ENCODE measurements at places on chromosomes 7 and 10.

- no peak for DNase-seq
These were observed 148.2 kb upstream of the WNT16 start for GRCh38 chr7:121180436-121181063.

DNA sequence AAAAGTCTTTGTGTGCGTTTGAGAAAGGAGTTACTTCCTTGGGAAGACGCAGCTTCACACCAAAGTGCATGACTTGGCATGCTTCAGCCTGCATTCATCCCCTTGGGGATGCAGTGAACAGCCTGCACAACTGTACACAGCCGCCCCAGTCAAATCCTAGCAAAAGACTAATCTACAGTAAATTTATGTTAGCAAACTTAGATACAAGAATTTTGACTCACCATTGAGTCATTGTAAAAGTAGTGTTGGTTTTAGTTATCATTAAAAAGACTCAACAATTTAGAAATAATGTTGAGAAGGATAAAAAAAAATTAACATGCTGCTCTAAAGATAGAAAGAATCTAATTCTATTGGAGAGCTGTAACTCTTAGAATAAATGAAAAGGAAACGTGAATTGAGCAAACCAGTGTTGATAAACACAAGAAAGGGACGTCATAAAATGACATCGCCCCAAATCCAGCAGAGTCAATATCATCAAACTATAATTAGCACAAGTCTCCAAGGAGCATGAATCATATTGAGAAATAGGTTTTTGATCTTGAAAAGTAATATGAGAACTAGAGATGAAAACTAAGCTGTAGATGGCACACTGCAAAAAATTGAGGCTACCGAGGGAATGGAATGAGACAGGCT, 11.9 kb upstream of the OPTN start:
- DNase-seq: peak; percentile 16

- no peak for DNase-seq
These were observed 112.5 kb downstream of the DOCK1 start for GRCh38 chr10:127017541-127018297.

- no peak for DNase-seq
These were observed 35.4 kb downstream of the TET1 start for GRCh38 chr10:68595513-68595912.

DNA sequence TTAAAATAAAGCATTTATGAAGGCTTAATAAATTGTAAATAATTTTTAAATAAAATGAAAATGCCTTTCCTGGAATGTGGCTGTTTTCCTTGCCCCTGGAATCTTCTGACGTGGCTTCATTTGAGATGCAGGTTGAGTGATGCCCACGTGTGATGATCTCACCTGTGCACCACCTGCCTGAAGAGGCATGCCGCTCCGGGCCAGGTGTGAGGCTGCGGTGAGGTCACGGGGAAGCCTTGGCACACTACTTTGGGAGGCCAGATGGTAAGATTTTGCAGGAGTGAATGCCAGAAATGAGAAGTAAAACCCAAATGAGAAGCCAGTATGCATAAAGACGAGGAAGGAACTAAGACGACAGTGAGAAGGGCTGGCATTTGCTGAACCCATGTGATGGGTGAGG, 36.2 kb downstream of the GOT1 start:
- no peak for DNase-seq

GRCh38 chr7:31202801-31203200, 137.7 kb downstream of the NEUROD6 start:
- no peak for DNase-seq

GRCh38 chr10:91602868-91603568, 29.9 kb downstream of the PPP1R3C start:
- no peak for DNase-seq

GRCh38 chr10:79355420-79356017, 8.2 kb downstream of the PPIF start:
- DNase-seq: peak; percentile 56

GRCh38 chr7:92614660-92615174, 24.5 kb upstream of the FAM133B start:
- DNase-seq: no peak

DNA sequence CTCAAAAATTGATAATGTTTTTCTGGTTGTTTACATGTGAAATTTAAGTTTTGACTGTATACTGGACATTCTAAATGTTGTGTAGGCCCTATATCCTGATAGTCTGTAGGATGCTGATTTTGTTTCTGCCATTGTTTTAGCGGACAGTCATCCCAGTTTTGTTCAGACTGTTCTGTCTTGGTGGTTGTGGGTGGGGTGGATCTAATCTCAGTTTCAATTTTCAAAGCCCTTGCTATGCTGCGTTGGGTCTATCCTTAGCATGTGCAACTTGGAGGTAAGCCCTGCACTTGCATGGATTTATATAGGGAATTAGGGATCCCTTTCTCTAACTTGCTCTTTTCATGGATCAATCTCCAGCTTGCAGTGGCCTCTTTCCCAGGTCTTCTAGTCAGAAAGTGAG, 19.1 kb downstream of the DBF4 start:
- no peak for DNase-seq

GRCh38 chr7:13984061-13984460, 5.4 kb downstream of the ETV1 start:
- no peak for DNase-seq

DNA sequence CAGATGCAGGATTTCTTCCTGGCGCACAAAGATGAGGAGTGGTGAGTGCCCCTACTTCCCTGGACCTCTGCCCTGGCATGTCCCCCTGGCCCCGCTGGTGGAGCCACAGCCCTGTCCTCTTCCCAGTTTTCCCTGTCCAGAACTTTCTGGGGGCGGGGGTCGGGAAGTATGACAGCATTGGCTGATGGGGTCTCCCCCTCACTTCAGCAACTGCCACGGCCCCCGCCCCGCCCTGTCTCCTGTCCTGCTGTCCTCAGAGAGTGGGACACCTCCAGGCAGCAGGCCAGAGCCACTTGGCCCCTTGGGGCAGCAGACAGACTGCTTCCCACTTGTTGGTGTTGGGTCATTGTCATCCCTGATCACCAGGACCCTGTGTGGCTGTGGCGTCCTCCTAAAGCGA, 7.3 kb downstream of the SRRT start:
- DNase-seq: no peak

GRCh38 chr7:128146052-128146451, 95.0 kb upstream of the LEP start:
- no peak for DNase-seq

- DNase-seq: no peak
These were observed 163.9 kb downstream of the JCAD start for GRCh38 chr10:29895456-29895855.

- no peak for DNase-seq
These were observed 362.8 kb upstream of the MBL2 start for GRCh38 chr10:53135213-53135896.

GRCh38 chr7:150629347-150629746, 2.8 kb downstream of the GIMAP6 start:
- no peak for DNase-seq

DNA sequence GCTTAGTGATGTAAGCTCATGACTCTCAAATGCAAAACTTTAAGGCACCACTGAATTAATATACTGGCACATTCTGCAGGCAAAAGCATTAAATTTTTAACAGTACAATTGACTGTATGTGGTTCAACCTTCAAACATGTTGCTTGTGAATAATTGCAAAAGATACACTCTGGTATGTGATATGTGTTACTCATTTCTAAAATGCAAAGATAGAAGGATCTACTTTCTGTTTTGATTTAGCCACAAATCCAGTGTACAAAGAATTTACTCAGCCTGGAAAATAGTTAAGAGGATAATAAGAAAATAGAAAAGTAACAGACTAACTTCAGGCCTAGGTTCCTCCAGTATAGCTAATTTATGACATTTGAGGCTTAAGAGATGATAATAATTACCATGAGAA, 66.6 kb upstream of the NOBOX start:
- DNase-seq: no peak

DNA sequence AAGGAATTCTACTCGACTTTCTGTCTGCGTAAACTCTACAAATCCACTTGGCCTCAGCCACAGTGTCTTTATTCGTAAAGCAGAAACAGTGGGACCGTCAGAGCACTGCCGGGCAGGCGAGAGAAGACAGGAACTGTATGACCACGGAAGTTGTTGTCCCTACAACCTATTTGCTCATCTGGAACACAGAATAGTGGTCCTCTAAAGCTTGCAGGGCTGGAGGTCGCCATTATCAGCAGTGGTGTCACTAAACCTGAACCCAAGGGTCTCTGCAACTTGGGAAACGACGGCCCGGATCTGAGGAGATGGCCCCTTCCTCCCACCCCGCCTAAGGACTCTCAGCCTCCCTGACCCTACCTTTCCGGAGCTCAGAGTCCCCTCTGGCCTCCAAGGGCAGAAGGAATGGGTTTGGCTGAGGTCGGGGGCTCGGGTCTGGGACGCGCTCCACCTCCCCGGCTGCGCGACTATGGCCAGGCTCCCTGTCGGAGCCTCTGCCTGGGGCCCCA, 442 bp downstream of the STYXL1 start:
- peak; percentile 52 for DNase-seq

DNA sequence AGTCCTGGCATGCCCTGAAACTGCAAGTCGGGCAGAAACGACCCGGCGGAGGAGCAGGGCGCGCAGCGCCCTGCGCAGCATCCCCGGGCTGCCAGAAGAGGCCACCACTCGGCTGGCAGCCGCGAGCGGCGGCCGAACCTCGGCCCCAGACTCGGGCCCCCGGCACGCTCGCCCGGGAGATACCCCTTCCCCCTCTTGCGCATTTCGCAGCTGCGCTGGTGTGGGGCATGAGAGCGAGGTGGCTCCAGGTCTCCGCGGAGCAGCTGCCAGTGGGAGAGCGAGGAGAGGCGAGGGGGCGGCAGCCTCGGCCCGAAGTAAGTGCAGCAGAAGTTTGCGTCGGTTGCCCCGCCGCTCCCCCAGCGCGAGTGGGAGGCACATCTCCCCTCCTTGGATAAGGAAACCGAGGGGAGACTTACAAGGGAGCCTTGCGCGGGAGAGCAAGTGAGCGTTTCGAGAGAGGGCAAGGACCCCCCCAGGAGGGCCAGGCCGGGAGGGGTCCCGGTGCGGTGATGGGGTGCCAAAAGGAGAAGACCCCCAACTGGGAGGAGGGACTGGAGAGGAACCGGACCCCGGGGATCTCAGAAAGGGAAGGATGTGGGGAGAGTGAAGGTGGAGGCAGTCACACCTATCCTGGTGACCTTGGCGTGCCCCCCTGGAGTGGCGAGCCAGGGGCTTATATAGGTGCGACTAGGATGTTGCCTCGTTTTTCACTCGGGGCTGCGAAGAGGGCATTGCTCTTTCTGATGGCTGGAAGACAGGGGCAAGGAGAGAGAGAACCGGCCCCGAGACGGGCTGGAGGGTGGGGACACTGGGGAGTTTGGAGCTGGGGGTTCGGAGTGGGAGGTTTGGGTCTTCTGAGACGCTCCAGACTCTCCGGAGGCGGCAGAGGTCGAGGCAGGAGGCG, 256.3 kb downstream of the OTUD1 start:
- DNase-seq: no peak

DNA sequence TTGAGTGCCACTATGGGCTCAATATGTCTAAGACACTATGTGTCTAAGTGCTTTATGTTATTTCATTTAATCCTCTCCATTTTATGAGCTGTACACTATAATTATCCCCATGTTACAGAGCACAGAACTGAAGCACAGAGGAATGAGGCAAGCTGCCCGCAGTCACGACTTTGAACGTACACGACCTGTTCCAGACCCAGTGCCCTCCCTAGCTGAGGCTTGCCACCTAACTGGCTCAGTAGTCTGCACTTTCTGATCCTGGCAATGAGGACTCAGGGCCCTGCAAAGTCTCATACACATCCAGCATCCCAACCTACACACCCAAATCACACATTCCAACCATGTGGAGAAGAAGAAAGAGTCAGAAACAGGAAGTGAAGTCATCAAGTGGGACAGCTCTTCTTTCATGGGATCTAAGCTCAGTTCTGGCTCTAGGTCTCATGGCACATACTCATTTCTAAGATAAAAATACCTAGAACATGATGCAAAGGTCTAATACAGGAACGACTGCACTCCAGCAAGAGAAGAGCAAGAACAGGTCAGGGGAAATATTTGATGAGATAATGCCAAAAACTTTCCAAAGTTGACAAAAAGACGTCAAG, 42.4 kb upstream of the DDC start:
- no peak for DNase-seq

DNA sequence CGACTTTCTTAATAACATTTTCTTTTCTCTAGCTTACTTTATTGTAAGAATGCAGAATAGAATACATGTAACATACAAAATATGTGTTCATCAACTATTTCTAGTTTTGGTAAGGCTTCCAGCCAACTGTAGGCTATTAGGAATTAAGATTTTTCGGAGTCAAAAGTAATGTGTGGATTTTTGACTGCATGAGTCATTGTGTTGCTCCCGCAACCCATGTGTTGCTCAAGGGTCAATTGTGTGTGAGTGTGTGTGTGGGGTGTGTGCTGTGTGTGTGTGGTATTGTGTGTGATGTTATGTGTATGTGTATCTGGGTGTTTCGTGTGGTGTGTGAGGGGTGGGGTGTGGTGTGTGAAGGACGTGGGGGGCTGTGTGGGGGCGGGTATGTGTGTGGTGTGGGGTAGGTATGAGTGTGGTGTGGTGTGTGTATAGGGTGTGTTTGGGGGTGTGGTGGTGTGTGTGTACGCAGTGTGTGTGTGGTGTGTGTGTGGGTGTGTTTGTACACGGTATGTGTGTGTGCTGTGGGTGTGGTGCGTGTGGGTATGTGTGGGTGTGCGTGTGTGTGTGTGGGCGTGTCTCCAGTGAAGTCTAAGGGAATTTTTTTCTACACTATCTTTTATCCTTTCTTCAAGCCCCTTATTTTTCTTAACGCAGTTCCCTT, 60.5 kb downstream of the RSU1 start:
- no peak for DNase-seq

DNA sequence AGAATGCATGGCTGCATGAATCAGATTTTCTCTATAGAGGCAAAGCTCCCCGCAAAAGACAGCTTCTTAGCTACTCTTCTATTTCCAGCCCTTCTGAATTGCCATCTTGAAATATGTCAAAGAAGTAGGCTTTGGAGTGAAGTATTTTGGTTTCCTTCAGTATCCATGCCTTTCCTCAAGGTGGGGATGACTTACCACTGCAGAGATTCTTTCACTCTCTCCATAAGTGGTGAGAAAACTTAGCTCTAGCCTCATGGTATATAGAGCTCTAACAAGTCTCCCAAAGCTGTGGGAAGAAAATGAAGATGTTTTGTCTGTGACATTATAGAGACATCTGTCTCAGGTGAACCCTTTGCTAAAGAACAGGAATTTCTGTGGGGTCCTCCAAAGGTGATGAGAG, 89.6 kb upstream of the ITGB1 start:
- DNase-seq: no peak

- peak; percentile 23 for DNase-seq
These were observed 108.2 kb downstream of the ANKRD61 start for GRCh38 chr7:6139189-6139996.

- no peak for DNase-seq
These were observed 31.3 kb downstream of the GALNT11 start for GRCh38 chr7:152056621-152057274.

GRCh38 chr7:77553123-77553522, 16.0 kb downstream of the PTPN12 start:
- no peak for DNase-seq
